ENCODE measurements at places on chromosomes 7 and 10. TPM values are rescaled to one million over a fixed set of nuclear protein-coding genes. Genes with fewer than 3 reads are reported as not detected.

DNA sequence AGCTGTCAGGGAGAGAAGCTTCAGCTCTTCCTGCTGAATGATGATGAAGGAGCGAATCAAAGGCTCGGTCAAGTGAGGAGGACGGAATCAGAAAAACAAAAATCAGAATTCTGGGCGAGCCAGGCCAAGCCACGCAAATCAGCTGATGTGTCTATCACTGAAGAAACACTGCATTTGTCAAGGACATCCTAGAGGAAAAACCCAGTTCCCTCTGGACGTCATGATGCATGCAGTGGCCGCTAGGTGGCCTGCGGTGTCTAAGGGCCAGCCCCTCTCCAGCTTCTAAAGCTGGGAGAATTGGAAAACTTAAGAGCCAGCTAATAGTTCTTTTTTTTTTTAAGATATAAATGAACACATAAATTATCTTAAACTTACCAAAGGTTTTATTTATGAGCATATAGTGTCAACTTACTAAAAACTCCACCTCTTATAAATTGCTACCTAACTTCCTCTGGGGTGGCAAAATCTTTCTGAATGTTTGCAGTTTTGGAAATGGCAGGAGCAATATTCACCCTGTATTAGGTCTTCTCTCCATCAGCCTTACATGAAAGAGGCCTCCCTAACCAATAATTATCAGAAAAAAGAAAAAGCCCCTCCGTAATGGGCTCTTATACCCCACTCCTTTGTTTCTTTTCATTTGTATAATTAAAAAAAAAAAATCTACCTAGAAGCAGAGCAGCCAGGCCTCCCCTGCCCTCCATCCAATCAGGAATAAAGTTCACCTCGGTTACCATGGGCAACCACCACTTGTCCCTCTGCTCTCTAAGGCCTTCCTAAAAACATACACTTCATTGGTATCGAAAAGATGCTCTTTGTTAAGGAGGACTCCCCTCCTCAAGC is 186.8 kb downstream of the USP6NL start:
- DNase-seq = no peak

GRCh38 chr7:99473315-99473596 is 566 bp downstream of the ZNF789 start:
- peak; percentile 77 for DNase-seq

Gene SH2D4B
- 0.11 TPM for total RNA-seq

- DNase-seq = no peak
These were observed 626 bp downstream of the ZNF804B start for GRCh38 chr7:88760136-88760515.

Gene KCP
- total RNA-seq = 0.40 TPM

GRCh38 chr7:109003742-109004141 is 434.1 kb downstream of the DNAJB9 start:
- no peak for DNase-seq

- no peak for DNase-seq
These were observed 2.9 kb downstream of the LRMDA start for GRCh38 chr10:75434291-75434690.

- no peak for DNase-seq
These were observed 39.4 kb downstream of the CHST15 start for GRCh38 chr10:124053971-124054370.

- DNase-seq = no peak
These were observed 3.5 kb upstream of the MGAM start for GRCh38 chr7:141992156-141992555.
